ENCODE measurements at places on chromosomes 2 and 18.

GRCh38 chr2:164784376-164784775, 57.2 kb downstream of the COBLL1 start:
- DNase-seq: peak; percentile 26

DNA sequence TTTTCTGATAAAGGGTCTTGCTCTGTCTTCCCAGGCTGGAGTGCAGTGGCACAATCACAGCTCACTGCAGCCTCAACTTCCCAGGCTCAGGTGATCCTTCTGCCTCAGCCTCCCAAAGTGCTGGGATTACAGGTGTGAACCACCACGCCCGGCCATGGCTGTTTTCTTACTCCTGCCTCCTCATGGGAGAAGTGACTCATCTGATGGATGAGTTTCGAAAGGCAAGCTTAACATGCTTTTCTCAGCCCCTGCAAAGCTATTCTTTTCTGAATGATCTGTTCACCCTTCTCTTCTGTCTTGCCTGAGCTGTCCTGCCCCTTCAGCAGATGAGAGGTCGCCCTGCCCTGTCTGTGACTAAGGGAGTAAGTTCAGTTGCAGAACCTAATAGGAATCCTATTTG, 929 bp upstream of the CREG2 start:
- DNase-seq: no peak

GRCh38 chr2:174112073-174112472, 136.3 kb downstream of the OLA1 start:
- DNase-seq: no peak

DNA sequence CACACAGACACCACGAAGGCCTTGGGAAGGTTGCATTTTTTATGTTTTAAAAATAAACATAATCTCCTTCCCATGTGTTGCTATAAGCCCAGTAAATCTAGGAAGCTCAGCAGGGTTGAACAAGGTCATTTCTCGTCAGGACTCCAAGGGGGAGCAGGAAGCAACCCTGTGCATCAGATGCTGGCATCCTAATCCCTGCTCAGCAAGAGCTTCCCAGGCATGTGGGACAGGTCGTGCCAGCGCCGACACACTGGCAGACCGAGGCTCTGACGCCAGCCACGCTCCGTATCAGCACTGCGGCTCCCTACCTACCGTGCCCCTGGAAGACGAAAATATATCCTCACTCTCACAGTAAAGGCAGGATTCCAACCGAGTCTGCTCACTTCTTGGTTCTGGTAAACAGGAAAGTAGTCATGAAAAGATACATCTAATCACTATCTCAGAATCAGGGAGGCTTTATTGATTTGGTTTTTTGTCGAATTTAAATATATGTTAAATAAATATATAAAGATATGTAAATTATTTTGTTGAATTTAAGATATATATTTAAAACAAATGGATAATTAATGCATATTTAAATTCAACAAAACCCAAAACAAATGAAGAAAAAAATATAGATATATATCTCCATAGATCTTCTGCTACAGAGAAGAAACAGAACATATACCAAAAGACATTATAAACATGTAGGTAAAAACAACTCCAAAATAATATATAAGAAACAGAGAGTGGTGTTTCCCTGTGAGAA, 61.4 kb downstream of the TXNL1 start:
- DNase-seq: peak; percentile 88

DNA sequence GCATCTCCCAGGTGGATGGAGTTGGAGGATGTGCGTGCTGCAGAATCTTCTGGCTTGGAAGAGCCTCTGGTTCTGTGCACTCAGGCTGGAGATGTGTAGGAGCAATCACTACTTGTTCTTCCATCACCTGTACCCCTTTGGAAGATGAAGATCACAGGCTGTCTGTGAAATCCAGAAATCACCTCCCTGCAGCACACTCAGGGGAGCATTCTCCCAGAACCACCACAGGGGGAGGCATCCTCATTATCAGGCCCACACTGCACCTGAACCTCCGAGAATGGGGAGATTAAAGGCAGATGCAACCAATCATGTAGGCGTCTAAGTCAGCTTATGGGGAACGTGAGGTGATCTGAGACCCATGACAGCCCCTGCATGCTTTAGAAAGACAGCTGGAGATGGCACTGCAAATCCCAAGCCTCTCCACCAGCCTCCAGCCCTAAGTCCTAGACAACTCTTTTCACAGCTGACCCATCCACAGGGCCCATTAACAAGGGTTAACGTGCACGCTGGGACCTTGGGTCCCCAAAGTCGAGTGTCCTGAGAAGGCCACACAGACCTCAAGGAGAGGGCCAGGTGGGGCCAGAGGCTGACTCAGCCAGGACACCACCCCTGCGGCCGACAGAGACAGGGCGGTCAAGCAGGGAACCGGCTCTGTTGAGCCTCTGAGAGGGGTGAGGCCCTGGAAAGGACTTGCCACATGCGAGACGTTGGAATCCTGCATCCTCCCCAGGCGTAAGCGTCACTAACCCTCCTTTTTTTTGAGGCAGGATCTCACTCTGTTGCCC, 314.9 kb downstream of the EIPR1 start:
- DNase-seq: peak; percentile 83

- no peak for DNase-seq
Observed at GRCh38 chr18:79588636-79589481, 90.7 kb upstream of the CTDP1 start.

DNA sequence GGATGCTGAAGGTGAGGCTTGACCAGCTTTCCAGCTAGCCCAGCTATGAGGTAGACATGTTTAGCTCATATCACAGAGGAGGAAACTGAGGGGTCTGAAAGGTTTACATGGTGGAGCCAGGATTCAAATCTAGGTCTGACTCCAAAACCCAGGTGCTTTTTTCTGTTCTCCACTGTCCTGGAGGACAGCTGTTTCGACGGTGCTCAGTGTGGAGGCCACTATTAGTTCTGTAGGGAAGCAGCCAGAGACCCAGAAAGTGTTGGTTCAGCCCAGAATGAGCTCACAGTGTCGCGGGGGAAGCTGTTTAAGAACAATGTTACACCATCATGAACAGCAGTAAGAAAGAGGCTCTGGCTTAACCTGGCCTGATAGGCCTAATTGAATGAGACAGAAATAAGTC, 11.1 kb downstream of the PROC start:
- DNase-seq: no peak

GRCh38 chr2:148903294-148903693, 28.3 kb downstream of the KIF5C start:
- DNase-seq: no peak

- DNase-seq: no peak
Observed at GRCh38 chr2:161981679-161982250, 92.2 kb downstream of the DPP4 start.

GRCh38 chr2:53188851-53189510, 578.6 kb upstream of the CHAC2 start:
- no peak for DNase-seq

GRCh38 chr2:105791229-105791628, 46.5 kb downstream of the NCK2 start:
- DNase-seq: no peak

DNA sequence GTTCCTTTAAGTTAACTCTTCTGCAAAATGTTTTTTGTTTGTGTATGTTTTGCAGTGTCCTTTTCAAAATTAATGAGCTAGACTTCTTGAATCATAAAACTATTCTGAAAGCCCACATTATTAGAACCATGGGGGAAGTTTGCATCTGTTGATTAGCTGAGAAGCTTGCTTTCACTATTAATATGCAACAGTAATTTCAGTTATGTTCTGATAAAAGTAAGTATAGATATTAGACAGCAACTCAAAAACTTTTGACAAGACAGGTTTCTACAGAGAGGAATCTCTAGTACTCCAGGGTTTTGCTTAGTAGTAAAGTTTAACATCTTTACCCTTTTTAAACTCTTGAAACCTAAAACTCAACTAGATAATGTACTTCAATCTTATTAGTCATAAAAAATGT, 147.8 kb downstream of the UBE2E3 start:
- no peak for DNase-seq

DNA sequence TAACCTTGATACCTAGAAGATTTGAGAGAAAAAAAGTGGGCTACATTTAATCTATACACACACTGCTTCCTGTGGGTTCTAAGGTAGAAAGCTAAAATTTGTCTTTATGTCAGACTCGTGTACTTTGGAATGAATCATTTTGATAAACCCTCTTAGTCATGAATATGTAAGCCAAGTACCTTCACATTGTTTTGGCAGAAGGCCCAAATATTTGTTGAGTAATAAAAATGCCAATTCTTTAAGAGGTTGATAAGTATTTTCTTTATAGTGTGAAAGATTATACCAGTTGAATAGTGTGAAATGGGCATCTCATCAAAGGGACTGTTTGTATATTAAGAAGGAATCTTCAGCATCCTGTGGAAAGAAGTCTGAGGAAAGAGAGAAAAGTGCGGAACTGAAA, 1464.7 kb upstream of the ZEB2 start:
- no peak for DNase-seq

GRCh38 chr2:99729104-99730025, 239.5 kb upstream of the REV1 start:
- DNase-seq: no peak

GRCh38 chr2:230925443-230925878, 419 bp upstream of the GPR55 start:
- DNase-seq: no peak

DNA sequence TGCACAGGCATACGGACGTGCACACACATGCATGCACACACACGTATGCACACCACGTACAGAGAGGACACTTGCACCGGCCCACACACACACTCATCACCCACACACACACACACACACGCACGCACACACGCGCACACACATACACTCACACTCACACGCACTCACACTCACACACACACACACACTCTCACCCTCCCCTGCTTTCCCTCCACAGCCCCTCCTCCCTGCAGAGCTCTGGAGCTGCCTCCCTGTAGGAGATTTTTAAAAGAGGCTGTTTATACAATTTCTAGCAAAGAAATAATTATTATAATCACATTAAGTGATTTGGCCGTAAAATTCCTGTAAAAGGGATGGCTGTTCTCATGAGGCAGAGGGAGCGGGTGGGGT, 36.5 kb upstream of the SNED1 start:
- no peak for DNase-seq

DNA sequence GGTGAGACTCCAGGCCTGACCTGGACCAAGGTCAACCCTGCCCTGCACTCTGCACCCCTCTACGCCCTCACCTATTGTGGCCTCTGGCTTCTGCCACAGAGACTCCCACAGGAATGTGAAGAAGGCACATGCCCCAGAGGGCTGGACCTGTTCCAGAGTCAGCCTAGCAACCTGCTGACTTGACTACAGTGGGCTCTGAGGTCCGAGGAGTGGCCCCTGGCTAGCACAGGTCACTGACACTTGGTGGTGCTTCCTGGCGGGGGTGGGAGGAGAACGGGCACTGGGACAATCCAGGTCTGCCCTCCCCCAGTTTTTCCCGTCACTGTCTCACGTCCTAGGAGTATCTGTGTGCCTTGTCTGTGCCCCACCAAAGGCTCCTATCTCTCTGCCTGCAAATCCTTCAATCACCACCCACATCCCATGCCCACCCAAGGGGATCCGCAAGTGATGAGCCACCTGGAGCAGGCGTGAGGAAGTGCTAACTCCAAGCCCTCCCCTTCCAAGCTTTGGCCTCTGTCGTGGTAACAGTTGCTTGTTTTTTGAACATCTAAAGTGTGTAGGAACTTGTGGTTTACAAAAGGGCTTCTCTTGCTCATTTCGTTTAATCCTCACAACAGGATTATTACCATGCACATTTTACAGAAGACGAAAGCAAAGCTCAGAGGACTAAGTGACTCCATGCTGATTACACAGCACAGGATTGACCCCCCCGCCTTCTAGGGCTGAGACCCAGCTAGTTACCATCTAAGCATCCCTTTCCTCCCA, 86.2 kb downstream of the MCFD2 start:
- no peak for DNase-seq

- no peak for DNase-seq
Observed at GRCh38 chr2:149466635-149467034, 120.9 kb downstream of the MMADHC start.

DNA sequence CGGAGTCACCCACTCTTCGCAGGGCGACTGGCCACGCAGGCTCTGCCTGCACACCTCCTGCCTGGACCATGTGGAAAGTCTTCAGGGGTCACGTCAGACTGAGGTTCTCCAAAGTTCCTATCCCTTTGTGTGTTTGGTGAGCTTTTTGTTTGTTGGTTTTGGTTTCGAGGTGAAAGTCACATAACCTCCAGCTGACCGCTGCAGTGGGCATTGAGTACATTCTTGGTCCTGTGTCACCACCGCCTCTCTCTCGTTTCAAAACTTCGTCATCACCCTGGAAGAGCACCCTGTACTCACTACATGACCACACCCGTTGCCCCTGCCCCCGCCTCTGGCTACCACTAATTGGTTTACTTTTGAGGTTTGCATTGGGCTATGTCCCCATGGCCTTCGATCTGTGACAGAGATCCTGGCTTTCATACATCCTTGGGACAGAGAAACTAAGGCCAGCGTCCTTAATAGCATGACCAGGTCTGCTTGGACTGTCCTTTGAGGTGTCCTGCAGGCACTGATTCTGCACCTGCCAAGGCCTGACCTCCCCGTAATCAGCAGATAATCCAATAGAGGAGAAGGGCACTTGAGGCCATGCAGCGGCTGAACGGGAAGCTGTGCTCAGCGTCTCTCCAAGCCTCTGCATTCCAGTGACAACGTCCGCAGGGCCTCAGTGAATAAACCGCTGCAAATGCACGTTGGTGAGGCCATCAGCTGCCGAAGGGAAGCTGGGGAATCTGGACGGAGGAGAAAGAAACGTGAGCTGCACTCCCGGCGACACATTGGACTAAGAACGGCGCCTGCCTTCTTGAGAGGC, 46.8 kb downstream of the SH3BP4 start:
- DNase-seq: peak; percentile 77

DNA sequence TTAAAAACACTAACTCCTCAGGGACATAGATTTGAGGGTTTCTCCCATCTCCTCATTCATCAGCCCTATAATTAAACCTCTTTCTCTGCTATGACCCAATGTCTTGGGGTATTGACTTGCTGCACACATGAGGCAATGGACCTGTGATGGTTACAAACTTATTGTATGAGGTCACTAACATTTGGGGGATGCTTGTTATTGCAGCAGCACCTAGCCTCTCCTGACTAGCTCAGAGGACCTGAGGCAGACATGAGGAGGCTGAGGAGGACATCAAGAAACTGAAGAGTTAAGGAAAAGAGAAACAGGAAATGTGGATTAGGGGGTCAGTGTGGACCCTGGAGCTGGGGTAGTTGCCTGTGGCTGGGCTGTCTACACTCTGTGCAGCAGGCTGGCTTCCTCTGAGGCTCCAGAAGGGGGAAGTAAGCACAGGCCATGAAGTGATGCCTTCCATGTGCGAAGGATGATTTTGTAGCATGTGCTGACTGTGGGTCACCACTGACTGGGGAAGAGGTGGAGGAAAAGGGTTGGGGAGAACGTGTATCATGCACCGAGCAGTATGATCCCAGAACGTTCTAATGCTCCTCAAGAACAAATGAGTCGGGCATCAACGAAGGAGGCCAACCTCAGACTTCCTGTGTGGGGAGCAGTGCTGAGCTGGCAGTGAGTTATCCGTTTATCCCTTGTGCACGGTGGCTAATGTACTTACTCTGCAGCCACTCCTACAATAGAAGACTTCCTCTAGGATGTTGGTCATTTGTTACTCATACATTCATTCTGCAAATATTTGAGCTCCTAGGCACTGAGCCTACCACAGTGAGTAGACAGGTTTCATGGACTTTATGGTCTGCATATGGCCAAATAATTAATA, 42.1 kb upstream of the RFX8 start:
- no peak for DNase-seq
